Stimulated activated CD4-positive, alpha-beta T cell treated with anti-CD3 and anti-CD28 coated beads, Interleukin-4, amount 100 ng/mL, for 1 hour (primary cell): ENCODE measurements at places on chromosomes 2 and 18.

- DNase-seq = no peak
Observed at GRCh38 chr2:196729418-196729817, 70.1 kb downstream of the GTF3C3 start.

DNA sequence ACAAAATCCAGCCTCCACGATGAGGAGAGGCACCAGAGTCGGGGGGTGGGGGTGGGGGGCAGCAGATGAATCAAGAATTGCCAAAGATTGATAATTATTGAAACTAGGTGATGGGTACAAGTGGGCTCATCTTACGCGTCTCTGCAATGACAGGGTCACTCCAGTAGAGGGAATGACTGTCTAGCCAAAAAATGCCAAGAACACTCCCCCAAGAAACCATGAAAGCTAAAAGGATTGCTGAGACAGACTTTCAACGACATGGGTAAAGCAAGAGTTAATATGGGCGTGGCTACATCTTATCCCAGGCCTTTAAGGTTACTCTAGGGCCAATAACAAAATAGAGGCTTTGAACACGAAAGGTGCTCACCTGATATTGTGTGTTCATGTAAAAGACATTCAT, 86.5 kb downstream of the STK39 start:
- no peak for DNase-seq

- DNase-seq = no peak
Observed at GRCh38 chr2:46858702-46859090, 56.9 kb downstream of the MCFD2 start.

DNA sequence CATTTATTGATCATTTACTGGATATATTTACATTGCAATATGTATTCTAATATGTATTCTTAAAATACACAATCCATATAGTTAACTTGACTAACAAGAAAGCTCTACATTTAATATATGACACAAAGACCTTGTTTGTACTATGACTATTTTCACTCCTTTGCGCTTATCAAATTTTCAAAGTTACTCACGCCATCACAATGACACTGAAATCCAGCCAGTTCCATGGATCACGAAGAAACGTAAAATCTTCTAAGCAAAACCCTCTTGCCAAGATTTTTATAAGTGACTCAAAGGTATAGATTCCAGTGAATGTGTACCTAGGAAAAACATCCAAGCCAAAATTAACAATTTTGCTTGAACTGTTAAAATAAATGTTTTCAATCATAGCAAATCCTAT, 39.6 kb downstream of the SCN3A start:
- no peak for DNase-seq

DNA sequence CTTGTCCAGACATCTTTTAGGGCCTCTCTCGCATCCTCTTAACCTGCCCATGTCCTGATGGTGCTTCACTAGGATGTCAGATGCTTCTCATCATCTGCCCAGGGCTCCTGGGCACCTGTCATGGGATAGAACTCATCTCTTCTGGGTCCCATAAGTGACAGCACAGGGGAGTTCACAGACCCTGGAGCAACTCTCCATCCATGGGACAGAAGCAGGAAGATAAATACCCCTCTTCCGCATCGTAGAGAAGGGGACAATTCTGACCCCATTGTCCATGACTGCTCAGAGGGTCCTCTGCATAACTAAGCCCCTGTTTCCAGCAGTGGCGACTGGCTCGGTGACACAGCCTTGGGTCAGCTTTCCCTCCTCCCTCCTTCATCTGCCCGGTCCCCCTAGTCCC, 82.3 kb downstream of the TWIST2 start:
- DNase-seq = no peak

- DNase-seq = no peak
Observed at GRCh38 chr2:240238786-240239185, 98.3 kb upstream of the OTOS start.

DNA sequence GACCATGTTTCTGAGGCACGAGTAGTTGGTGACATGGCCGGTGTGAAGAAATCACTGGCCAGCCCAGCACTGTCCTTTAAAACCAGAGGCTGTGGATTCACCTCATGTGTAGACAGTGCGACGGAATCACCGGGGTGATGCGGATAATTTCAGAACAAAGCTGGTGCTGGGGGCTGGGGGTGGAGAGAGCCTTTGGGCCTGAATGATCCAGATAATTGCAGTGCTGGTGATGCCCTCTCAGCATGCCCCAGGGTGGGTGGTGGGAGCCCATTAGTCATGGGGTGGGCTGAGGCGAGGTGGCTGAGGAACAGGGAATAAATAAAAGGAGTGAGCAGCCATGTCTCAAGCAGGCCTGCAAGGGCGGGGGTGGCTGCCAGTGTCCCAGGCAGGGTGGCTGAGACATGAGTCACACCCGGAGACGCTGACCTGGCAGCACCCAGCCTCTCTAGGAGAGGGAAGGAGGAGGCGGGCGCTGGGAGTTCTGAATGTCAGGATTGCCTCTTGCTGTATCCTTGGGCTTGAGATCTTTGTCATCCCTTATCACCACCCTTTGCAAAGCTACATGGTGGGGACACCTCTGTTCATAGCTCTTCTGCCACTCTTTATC, 151.1 kb upstream of the MSH6 start:
- DNase-seq = no peak

DNA sequence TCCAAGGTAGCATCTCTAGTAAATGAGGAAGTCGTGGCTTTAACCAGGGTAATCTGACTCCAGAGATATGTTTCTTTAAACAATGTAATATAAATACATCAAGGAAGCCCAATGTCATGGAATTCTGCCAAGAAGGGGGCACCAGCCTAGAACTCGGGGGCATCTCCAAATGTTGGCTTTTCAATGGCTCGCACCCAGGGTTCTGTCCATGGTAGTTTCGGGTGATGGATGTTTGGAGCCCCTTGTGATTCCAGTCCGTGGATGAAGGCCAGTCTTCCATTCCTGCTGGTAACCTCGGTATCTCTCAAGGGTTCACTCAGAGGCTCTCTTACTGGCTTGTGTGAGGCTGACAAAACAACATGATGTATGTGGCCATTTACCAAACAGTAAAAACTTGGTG, 91.7 kb upstream of the SPHKAP start:
- no peak for DNase-seq

- DNase-seq = no peak
Observed at GRCh38 chr2:216044883-216045486, 31.6 kb upstream of the MREG start.

DNA sequence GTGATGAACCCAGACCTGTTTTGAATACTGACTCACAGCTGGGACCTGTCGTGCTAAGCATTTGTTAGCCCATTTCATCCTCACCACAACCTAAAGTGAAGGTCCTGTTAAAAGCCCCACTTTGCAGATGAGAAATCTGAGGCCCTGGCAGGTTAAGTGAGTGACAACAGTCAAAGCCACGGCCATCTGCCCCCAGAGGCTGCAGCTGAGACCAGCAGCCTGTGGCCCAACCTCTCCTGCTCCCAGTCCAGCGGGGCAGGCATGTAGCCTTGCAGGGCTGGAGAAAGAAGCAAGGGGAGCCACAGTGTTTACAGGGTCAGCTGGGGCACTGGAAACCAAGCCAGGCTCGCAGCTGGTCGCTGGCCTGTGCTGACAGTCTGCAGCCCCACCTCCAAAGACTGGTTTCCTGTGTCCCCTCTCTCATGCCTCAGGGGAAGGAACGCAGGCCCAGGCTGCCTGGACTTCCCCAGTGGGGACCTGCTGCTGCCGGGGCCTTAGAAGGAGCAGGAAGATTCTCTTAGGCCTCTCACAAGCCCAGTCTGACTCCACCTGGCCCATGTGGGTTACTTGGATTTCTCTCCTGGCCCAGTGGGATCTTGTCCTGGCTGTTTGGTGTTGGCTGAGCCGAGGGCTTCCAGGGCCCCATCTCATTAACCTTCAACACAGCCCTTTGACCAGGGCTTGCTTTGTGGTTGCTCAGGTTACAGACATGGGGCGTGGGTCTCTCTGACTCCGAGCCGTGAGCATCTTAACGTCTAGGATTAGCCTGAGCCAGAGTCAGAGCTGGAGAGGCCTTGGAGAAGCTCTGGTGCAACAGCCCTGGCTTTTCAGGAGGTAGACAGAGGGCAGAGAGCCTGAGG, 1.7 kb downstream of the INPP5D start:
- no peak for DNase-seq

GRCh38 chr2:58182527-58182926, 58.6 kb downstream of the FANCL start:
- DNase-seq = no peak

- DNase-seq = no peak
Observed at GRCh38 chr2:45115181-45115580, 105.9 kb upstream of the SIX2 start.

- DNase-seq = peak; percentile 86
Observed at GRCh38 chr2:138501425-138502254, at the start of gene SPOPL. TSS of gene SPOPL (plus strand) at chr2:138501770. CDS start at chr2:138550217, 48,447 bp downstream.

GRCh38 chr2:157596992-157597681, 31.5 kb downstream of the ACVR1C start:
- peak; percentile 66 for DNase-seq

DNA sequence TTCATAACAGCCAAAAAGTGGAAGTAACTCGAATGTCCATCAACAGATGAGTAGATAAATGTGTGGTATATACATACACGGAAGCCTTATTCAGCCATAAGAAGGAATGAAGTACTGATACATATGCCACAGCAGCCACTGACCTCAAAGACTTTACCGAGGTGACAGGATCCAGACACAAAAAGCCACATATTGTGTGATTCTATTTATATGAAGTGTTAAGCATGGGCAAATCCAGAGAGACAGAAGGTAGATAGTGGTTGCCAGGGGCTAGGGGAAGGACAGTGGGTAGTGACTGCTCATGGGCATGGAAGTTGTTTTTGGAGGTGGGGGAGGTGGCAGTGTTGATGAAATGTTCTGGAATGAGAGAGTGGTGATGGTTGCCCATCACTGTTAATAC, 33.9 kb downstream of the ZAP70 start:
- DNase-seq = no peak

DNA sequence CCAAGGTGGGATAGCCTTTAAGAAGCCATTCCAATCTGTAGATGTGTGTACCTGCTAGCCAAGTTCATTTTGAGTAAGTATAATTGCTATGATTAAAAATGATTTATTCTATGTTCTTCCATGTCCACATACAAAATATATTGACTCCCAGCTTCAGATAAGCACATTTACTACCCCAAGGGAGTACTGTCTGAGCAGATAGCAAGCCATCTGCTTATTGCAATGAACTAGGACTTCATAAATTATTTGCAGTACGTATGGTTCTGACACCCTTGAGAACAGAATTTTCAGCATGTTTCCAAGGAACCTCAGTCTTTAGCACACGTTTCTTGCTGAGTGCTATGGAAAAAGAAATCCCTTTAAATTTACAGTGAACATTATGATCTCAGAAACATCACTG, 28.2 kb downstream of the ABCG5 start:
- DNase-seq = no peak
